Stimulated activated CD4-positive, alpha-beta T cell treated with anti-CD3 and anti-CD28 coated beads, Interleukin-12 subunit alpha, Interleukin-12 subunit beta, amount 100 ng/mL, for 48 hours (primary cell): ENCODE measurements at places on chromosomes 11 and 22.

- no peak for DNase-seq
Measured at GRCh38 chr22:20173772-20174171, 22.9 kb upstream of the CCDC188 start.

DNA sequence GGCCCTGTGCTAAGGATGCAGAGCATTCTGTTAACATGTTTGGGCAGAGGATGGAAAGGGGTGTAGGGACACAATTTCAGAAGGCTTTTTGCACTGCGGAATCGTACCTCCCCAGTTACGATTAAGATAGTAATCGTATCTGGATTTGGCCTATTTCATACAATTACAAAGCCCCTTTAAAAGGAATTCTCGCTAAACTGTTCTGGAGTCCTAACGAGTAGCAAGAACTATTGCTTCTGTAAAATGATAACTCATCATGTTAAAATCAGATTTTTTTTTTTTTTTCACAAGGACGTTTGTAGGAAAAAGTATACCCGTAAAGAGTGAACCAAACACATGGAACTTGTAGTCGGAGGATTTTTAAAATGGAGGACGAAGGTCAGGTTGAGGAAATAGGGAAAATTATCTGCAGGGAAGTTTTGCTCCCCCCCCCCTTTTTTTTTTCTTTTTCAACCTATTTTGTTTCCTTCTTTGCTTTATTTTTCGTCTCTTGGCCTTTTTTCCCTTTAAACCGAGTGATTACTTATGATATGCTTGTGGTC lies 934 bp downstream of the HSD17B12 start:
- no peak for DNase-seq

DNA sequence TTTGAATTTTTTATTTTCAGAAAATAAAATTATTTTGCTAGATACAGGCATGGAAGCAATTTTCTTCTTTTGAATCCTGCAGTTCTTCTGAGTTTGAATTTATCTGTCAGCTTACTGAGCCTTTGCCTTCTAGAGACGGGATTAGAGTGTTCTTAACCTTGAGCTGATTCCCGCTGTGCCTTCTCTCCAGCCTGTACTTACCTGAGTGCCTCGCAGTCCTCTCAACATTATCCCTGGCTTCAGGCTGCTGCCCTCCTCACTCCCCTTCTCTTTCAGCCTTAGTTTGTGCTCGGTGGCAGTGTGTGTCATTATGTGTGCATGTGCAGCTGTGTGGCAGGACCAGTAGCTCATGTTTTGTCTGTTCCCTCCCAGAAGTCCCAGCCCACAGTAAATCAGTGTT lies 24.3 kb downstream of the OSBP2 start:
- no peak for DNase-seq

GRCh38 chr11:130087294-130087926 lies 17.7 kb downstream of the APLP2 start:
- no peak for DNase-seq

GRCh38 chr11:81203876-81204275 lies 1529.8 kb downstream of the FAM181B start:
- no peak for DNase-seq

DNA sequence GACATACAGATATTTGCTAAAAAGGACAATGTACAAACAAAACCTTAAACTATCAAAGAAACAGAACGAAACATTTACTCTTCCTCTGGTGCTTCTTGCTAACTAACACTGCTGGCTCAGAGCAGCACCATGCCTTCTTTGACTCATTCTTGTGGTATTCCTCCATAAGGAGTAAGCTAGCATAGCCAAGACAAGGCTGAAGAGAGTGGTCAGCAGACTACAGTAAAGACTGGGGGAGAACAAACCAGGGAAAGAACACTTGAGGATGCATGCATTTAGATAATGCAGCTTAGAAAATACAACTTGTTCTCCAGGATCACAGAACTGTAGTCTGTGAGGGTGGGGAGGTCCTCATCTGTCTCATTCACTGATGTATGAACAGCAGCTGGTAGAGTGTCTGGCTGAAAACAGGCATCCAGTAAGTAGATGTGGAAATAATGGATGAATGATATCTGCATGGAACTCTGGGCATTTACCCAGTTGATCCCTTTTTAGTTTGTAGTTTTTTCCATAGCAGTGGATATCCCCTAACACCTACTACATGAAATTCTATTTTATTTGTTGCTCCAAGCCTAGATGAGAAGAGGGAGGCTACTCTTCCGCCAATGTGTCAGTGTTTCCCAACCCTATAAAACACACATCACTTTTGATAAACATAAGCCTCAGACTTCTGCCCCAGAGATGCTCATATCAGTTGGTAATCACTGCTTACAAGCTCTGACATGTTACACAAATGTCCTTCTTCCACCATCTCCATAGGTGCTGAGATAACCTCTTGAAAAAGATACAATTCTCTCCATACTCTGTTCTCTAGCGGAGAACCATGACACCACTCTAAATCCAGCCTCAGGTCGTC lies 7.3 kb downstream of the SNX19 start:
- DNase-seq, result no peak

DNA sequence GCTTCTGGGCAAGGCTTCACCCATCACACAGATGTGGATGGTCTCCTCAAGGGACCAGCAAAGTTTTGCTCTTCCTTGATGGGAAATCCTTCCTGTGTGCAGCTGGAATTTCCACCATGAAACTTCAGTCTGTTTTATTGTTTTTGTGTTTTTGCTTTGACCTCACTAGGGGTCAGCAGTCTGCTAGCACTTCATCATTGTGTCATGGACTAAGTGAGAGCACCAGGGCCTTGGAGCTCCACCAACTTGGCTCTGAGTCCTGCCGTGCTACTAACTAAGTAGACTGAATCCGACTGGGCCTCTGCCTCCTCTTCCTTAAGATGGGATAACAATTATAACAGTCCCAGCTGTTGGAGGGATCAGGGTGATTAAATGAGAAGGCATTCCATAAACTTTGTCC lies 305.8 kb upstream of the NCAM1 start:
- DNase-seq, result no peak

DNA sequence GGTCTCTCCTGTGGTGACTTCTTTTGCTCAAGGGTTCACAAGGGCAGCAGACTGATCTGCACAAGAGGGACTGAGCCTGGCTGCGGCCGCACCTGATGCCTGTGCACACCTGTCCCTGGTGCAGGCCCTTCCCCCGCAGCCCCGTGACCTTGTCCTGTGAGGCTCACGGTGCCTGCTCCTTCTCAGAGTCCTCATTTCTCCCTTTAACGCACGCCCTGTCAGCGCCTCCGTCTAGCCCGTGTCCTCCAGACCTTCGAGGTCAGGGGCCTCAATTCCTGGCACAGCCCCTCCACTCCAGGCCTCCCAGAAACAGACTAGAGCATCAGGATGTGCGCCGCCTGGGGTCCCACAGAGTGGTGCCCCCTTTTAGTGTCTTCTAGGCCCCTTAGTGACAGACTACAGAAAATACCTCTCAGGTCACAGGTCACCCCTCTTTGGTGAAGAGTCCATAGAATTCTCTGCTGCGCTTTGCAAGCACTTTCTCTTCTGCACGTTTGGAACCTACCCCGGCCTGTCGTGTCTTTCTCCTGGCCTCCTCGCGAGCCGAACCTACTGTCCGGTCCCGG lies 1.0 kb upstream of the DRD4 start:
- DNase-seq, result no peak
